ENCODE measurements at places on chromosomes 16 and 17.
A peak's percentile ranks its signal among the peaks of the same experiment; 100 is the strongest.

- no peak for DNase-seq
Observed at GRCh38 chr16:69619514-69619913, 53.7 kb downstream of the NFAT5 start.

DNA sequence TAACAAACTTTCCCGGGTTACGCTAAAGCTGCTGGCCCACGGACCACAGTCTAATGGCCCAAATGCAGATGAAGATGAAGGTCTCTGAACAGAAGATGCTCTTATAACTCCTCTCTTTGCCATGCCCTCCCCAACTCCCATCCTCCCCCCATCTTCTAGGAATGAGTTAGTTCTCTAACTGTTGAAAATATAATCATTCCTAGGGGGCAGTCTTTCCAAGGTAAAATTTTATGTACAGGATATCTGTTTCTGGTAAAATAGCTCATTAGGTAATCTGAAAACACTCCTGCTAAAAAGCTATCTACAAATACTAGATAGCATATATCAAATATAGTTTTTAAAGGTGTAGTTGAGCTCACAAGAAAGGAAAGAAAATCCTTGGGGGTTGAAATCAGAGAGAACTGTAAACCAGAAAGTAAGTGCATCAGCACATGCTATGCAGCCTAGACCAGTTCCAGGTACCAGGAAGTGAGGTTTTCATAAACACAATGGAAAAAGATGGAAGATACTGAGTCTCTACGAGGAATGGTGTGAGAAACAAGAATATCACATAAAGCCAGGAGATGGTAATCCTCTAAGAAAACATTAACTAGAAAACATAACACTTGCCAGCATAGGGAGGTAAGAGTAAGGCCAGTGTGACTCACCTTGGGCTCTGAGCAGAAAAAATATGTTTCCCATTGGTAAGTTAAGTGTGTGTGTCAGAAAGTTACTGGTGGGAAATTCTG is 38.1 kb downstream of the CMC2 start:
- no peak for DNase-seq

DNA sequence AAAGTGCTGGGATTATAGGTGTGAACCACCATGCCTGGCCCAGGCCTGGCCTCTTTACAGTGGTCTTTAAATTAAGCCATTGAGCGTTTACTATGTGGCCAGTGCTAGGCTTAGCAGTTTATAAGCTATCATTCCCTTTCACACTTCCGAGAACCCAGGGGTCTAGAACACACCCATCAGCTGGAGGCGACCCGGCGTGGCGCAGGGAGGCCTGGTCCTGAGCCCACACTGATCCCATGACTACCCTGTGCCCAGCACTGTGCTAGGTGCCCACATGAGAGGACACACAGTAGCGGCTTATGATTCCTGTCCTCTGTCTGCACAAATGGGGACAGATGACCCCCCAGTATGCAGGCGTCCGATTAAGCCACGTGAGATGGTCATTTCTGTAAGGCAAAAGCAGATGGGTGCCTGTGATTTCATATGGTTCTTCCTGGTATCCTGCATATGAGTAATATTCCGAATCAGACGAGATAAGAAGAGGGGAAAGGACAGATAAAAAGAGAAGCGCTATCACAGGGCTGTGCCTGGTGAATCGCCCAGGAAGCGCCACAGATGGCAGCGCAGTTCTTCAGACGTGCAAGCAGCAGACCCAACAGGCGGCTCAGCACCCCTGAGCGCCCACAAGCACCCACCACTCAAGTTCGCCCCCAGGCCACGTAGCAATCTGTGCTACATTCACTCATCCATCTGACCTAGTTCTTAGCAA is 5.3 kb downstream of the OSGIN1 start:
- no peak for DNase-seq

DNA sequence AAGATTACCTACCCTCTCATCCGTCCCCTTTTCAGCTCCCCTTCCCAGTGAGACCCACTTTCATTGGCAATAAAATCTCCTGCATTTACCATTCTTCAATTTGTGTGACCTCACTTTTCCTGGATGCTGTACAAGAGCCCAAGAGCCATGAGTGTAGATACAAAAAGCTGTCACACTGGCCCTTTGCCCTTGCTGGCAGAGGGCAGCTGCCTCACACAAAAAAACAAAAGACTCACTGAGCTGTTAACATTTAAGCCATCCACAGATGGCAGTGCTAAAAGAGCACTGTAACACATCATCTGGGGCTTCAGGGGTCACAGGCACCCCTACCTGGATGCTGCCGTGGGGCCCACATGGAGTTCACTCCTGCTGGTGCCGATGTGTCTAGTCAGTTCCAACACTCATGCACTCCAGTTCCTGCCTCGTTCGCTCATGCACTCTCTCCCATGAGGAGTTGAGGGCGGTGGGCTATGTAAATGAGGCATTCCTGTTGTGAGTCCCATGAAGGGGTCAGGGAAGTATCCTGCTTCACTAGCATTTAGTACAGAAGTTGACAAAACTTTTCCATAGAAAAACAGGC is 123.1 kb downstream of the CA10 start:
- DNase-seq, result no peak

DNA sequence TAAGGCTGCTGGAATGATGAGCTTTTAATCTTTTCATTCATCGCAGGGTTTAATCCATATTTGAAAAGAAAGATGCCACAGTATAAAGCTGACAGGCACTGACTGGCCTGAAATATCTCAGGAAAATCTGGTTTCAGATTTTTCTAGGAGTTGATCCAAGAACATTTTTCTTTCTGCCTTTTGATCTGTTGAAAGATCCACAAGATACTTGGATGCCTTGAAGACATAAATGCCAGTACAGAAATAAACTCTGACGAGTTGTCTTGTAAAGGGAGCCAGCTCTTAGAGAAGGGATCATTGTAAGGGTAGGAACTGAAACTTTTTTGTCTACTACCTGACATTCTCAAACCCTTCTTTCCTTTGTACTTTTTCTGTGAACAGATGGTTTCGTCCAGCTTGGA is 25.4 kb upstream of the KRT20 start:
- peak; percentile 43 for DNase-seq

DNA sequence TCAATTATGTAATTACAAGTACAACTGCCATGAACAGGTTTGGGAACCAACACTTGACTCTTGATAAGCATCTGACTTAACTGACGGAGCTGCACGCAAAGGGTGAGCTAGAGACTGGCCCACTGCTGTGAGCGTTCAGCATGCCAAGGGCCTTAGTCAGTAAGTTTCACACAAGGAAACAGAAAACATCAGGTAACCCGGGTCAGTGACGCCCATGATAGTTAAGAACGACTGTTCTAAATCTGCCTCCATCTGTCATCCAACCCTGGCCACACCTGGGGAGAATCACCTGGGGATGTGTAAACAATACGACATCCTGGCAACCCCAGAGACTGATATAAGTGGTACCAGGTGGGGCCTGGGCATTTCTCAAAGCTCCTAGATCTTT is 12.3 kb downstream of the SMIM5 start:
- DNase-seq, result no peak

DNA sequence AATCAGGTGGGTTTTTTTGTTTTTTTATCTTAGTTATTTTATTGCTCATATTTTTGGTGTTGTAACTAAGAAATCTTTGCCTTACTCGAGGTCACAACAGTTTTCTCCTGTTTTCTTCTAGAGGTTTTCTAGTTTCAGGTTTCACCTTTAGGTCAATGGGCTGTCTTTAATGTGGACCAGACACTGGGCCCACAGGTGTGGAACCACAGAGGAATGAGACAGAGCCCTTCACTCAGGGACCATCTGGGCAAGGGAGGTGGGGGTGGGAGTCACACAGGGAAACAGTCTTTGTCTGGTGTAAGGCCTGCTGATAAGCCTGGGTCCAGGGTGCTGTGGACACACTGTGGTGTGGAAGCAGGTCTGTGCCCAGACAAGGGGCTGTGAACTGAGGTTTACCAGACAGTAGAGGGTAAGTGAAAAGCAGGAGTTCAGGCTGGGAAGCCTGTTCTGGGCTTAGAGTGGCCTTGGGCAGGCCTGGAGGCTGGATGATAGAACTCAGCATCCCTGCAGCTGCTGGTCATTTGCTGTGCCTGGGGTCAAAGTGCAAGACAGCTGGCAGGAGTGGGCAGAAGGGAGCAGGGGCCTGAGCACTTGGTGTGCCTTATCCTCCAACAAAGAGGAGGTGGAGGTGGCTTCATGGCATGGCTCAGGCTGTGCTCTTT is 75.6 kb downstream of the SPECC1 start:
- DNase-seq, result no peak

DNA sequence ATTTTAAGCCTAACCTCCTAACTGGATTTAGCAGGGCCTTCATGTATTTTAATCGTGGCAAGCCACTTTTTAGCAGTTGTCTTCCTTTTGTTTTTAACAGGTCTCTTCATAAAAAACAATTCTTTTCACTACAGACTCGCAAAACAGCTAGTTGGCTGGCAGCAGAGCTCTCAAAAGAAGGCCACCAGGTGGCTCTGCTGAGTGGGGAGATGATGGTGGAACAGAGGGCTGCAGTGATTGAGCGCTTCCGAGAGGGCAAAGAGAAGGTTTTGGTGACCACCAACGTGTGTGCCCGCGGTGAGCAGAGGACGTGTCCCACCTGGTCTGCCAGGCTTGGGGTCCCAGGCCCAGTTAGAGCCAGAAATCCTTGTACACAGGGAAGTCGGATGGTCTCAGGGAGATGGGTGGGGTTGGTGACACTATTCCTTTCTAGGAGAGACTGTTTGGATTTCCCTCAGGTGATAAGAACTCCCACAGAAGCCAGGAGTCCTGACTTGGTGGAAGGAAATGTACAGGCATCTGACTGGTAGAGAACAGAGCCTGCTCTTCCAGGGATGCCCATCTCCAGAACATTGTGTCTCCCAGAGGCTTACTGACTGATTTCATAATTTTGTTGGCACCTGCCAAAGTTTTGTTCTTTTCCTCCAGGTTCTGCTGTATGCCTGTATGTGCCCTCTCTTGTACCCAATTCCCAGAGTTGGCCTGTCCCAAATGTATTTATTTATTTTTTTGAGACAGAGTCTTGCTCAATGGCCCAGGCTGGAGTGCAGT is 14.9 kb upstream of the DDX19A start:
- DNase-seq, result peak; percentile 29

- DNase-seq, result no peak
Observed at GRCh38 chr17:38590988-38591758, 14.6 kb downstream of the SRCIN1 start.

DNA sequence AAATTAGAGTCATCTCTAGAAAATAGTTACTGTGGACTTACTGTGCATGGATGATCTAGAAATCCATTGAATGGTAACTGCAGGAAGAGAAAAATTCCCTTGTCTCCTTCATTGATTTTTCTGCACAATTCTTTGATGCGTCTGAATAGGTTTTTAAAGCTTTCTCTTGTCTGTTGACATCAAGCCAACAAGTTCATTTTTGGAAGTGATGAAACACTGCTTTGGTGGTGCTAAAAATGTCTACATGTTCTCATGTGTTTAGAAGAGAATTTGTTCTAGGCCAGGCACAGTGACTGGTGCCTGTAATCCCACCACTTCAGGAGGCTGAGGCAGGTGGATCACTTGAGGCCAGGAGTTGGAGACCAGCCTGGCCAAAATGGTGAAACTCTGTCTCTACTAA is 57.1 kb upstream of the AXIN2 start:
- DNase-seq, result no peak

DNA sequence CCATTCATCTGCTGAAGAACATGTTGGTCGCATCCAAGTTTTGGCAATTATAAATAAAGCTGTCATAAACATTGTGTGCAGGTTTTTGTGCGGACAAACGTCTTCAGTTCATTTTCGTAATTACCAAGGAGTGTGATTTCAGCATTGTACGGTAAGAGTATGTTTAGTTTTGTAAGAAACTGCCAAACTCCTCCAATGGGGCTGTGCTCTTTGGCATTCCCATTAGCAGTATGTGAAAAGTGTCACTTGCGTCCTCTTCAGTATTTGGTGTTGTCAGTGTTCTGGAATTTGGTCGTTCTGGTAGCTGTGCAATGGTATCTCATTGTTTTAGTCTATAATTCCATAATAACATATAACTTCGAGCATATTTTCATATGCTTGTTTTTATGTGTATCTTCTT is 120.9 kb downstream of the BCAS3 start:
- no peak for DNase-seq

GRCh38 chr17:74732042-74732867 is 4.8 kb upstream of the RAB37 start:
- no peak for DNase-seq

GRCh38 chr16:27813591-27813990 is 249.9 kb downstream of the GSG1L start:
- no peak for DNase-seq

DNA sequence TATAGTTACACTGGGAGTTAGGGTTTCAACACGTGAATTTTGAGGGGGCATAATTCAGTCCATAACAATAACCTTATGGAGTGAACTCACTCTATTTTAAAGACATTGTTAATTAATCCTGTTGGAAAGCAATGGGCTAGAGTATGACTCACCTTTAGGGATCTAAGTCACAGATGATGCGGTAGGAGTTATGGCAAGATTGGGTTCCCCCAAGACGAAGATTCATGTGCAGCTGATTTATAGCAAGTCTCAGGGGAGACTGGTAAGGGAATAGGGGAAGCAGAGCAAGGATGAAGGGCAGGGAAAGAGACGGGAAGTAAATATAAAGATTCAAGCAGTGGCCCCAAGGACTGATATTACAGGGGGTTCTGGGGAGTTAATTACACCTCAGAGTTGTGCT is 159.6 kb upstream of the DNAH9 start:
- no peak for DNase-seq
